ENCODE measurements at places on chromosomes 16 and 17. TPM values are rescaled to one million over a fixed set of nuclear protein-coding genes. Genes with fewer than 3 reads are reported as not detected.

CACNG5 gene
- polyA plus RNA-seq, result 3.7 TPM

SLC6A4 gene
- 0.71 TPM for polyA plus RNA-seq

CMTR2 gene
- polyA plus RNA-seq, result 40.1 TPM

DNA sequence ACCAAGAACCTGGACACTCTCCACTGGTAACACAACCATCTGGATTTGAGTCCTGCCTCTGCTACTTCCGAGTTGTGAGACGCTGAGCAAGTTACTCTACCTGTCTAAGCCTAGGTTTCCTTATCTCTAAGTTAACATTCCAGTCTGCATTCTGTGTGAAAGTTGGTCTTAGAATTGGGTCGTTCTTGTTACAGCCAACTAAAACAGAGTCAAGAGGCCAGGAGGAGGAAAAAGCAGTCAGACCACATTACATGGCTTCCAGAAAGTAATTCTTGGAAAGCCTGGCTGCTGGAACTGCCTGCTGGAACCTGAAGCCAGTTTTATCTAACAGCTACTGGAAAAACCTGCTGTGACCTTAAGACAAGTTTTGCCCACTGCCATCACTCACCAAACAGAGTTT lies 38.4 kb upstream of the XYLT1 start:
- DNase-seq, result no peak

GRCh38 chr17:19003543-19004420 lies 782 bp downstream of the FAM83G start:
- DNase-seq, result peak; percentile 38
